ENCODE measurements at places on chromosomes 1 and 21.

GRCh38 chr1:40352126-40352525 is 21.4 kb upstream of the SMAP2 start:
- no peak for DNase-seq

- DNase-seq = no peak
These were observed 48.9 kb downstream of the INKA2 start for GRCh38 chr1:111690306-111690617.

DNA sequence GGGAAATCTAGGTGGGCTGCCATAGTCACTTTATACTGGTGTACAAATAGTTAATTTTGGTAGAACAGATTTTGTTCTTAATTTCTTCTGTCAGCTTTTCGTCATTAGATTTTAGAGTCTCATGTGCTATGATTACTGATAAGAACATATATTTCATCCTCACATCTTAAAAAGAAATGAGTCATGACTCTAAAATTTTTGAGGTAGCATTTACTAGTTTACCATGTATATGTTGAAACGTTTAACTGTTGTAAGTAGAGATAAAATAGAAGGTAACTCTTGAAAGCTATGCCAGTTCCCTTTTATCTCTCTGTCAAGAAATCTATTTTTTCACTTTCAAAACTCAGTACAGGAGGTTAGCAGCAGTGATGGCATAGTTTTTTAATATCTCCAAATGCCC is 53.4 kb downstream of the KLHL20 start:
- DNase-seq = no peak

- no peak for DNase-seq
These were observed 143.5 kb downstream of the DMRTA2 start for GRCh38 chr1:50279622-50280330.

GRCh38 chr1:109115685-109116084 is 1.8 kb downstream of the ELAPOR1 start:
- DNase-seq = no peak
